ENCODE measurements at places on chromosomes 7 and 10.

- no peak for DNase-seq
Measured at GRCh38 chr10:128109707-128110106, 16.5 kb downstream of the MKI67 start.

- no peak for DNase-seq
Measured at GRCh38 chr7:1288996-1289551, 56.4 kb downstream of the UNCX start.

DNA sequence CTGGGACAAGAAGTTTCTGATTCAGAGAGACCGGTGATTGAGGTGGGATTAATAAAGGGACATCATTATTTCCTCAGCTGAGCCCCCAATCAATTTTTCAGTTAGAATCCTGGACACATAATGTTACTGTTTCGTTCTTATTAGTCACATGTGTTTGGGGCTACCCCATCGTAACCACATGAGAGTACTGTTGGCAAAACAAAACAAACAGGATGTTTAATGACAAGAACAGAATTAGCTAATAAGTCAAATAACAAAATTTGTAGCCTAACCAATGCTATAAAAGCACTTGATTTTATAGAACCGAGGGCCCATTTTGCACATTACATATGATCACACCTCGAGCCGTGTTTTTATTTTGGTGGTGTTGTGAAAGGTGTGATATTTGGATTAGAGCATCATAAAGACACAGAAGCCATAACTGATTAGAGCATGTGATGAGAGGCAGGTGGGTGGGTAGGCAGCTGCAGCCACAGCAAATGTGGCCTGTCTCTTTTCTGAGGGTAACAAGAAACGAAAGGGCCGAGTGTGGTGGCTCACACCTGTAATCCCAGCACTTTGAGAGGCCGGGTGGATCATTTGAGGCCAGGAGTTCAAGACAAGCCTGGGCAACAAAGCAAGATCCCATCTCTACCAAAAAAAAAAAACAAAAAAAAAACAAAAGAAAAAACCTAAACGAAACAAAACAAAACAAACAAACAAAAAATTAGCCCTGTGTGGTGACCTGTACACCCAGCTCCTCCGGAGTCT is 1.8 kb upstream of the VWC2 start:
- no peak for DNase-seq

GRCh38 chr10:21961847-21962246 is 41.7 kb downstream of the DNAJC1 start:
- no peak for DNase-seq

DNA sequence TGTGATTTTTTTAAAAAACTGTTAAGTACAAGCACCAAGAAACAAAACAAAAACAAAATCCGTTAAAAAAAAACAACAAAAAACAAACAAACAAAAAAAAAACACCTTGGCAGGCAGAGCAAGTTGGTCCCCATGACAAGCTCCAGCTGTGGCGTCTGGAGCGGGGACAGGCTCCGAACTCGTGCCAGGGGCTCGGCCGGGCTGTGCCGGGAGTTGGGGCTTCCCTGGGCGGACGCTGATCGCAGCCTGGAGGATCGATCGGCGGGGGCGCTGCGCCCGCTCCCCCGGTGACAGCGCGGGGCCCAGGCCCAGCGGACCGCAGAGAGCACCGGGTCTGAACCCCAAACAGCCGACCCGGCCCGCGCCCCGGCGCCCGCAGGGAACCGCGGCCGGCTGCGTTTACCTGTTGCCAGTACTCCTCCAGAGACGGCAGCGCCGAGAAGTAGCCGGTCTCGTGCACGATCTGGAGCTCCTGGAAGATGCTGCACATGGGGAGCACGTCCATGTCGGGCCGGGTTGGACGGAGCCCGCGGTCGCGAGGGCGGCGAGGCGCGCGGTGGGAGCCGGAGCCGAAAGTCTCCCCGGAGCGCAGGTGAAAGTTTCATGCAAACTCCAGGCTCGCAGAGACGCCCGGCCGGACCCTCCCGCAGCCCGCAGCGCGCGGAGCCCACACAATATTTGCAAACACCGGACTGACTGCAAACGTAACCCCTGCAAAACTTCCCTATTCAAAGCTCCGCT is at the start of gene KLF6:
Gene KLF6, minus strand, starts transcription at position 700 of the 741 bp plus-strand sequence. Its CDS starts 195 bp downstream, at position 505.
- DNase-seq = no peak

DNA sequence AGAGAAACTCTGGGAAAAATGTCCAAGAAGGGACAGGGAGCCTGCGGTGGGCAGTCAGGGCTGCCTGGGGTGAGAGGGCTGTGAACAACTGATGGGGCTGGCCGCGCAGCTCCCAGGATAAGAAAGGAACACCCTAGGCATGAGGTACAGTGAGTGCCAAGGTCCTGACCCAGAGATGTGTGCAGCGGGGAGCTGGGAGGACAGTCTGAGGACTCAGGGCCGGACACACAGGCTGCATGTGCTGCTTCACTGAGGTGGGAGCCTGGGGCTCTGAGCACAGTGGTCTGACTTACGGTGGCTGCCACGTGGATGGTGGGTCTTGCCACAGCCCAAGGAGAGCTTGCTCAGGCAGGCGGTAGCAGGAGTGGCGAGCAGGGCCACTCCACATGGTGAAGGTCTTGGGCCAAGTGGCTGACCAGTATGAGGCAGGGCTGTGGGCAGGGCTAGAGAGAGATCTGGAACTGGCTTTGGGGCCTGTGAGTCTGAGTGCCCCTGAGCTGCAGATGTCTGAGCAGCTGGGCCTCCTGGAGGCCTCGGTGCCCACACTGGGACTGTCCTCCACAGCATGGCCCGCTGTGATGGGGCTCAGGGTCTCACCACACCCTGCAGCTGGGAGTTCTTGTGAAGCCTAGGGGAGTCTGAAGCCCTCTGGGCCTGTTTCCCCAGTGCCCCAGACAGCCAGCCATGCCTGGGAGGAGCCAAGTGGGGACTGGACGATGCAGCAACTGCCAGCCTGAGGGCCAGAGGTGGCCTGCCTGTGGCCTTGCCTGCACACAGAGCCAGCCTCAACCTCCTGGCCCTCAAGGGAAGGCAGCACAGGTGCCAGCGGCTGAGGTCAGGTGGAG is 60.3 kb downstream of the RASGEF1A start:
- DNase-seq = no peak

DNA sequence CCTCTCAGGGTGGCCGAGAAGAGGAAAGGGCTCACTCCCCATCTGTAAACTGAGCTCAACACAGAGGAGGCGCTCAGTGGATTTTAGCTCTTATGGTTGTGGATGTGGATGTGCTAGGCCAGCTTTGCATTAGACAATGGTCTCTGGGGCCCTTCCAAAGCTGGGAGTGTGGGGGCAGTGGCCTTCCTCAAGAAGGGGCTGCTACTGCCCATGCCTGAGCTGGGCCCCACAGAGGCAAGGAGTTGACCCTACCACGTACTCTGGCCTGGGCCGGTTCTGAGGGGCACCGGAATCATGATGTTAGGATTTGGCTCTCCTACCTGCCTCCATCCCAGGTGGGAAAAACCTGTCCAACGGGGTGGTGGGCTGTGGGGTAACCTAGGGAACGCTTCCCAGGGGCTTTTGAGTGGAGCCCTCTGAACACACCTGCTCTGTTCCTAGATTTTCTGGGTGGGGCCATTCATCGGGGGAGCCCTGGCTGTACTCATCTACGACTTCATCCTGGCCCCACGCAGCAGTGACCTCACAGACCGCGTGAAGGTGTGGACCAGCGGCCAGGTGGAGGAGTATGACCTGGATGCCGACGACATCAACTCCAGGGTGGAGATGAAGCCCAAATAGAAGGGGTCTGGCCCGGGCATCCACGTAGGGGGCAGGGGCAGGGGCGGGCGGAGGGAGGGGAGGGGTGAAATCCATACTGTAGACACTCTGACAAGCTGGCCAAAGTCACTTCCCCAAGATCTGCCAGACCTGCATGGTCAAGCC is 11.5 kb downstream of the AQP1 start:
- no peak for DNase-seq

GRCh38 chr10:100647928-100648327 is 97.5 kb upstream of the PAX2 start:
- no peak for DNase-seq

DNA sequence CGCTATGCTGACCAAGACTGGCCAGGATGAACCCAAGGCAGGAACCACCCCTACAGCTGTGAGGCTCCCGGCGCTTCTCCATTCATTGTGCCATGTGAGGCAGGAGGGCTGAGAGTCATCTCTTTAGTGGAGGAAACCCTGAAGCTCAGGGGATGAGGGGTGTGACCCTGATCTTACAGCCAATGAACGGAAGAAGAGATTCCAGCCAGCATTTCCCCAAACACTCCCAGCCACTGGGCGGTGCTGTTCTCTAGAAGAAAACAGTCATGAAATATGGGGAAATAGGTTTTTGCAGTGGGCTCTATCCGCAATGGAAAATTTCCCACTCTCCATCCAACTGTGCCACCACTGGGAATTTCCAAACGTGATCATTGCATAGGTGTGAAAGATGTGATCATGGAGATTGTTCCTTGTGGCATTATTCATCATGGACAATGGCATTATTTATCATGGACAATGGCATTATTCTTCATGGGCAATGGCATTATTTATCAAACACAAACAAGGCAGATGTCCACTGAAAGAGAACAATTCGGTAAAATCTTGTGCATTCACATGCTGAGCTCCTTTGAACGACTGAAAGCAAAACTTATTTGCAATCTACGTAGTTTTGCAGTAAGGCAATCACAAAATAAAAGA is 14.0 kb upstream of the SLC18A2 start:
- DNase-seq = no peak

GRCh38 chr7:6654113-6654841 is 17.2 kb downstream of the ZNF316 start:
- no peak for DNase-seq

GRCh38 chr7:134245253-134245652 is 71.5 kb downstream of the SLC35B4 start:
- DNase-seq = no peak

GRCh38 chr7:34973400-34973760 is 63.9 kb downstream of the DPY19L1 start:
- no peak for DNase-seq

GRCh38 chr10:85400981-85401695 is 965.5 kb downstream of the GRID1 start:
- DNase-seq = no peak

DNA sequence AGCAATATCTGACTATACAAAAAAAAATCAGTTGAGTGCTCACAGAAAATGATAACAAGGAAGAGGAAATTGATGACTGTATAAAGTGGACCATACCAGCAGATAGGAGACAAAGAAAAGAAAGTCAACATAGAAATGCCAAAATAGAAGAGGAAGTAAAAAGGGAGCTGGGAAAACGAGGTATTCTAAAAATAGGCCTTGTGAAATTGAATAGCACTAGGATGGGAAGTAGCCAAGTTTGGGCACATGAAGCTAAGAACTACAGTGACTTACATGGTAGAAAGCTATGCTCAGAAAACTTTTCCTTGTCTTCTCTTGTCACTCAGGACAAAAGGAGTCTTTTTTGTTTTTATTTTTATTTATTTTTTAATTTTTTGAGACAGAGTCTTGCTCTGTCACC is 76.2 kb upstream of the APBB1IP start:
- DNase-seq = no peak

- DNase-seq = peak; percentile 61
Measured at GRCh38 chr10:80664071-80664680, 126.5 kb downstream of the SH2D4B start.

DNA sequence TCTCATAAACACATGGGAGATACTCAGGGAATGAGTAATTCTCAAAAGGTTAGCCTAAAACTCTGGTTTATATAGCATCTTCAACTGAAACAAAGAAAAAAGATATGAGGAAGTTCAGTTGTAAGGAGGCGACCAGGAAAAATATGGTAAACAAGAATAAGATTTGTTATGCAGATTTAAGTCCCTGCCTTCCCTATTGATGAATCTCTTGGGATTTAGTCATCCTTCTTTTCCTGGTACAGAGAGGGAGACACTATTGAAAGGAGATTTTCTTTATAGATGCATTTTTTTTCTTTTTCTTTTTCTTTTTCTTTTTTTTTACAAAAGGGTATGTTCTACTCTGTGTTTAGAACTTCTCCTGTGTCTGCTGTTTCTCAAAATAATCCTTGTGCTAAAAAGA is 557.5 kb downstream of the DNAJB9 start:
- no peak for DNase-seq

DNA sequence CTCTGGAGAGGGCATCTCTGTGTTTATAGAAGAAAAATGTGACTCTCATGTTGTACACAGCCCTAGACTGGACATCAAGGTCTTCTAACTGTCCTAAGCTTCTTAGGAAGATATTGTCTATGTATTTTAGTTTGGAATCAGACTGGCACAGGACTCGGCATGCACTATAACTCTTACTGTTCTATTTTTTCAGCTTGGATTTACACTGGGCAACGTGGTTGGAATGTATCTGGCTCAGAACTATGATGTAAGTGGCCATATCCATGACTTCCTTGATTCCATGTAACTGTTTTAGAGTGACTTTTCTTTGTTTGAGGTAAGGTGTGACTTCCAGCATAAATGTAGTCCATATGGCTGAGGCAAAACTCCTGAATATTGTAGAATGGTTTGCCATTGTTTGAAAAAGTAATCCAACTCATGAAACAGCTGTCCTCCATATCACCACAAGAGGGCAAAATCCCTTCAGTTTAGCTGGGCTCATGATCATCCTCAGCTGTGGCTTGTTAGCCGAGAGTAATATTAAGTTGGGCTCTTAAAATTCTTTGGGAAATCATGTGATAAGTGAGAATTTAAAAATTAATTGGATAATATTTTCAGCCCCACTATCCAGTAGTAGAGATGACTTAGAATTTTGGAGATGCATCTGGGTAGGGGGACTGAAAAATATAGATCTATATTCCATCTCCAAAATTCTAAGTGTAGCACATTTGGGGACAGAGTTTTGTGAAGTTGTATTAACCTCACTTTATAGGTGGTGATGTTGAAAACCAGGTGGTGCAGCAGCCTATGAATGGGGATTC is 10.4 kb downstream of the STMP1 start:
- DNase-seq = peak; percentile 40

DNA sequence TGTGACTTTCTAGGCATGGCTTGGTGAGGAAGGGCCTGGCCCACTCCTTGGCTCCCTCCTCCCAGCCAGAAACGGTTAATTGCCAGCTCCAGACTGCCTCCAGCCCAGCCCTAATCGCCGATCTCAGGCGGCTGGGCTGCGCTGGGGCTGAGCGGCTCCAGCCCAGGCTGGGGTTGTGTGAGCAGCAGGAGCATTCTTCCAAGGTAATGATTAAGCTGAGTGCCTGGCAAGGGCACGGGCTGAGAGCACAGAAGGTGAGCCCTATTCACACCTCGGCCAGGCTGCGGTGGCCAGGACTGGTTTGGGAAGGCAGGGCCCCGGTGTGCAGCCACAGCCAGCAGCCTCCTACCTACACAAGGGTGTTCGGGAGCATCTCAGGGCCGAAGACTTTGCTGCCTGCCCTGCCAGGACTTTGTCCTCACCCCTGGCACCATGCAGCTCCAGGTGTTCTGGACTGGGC is at the start of gene TMEM72:
Gene TMEM72, plus strand, starts transcription at position 257 of the 460 bp plus-strand sequence. Its CDS starts 176 bp downstream, at position 433.
- DNase-seq = no peak

DNA sequence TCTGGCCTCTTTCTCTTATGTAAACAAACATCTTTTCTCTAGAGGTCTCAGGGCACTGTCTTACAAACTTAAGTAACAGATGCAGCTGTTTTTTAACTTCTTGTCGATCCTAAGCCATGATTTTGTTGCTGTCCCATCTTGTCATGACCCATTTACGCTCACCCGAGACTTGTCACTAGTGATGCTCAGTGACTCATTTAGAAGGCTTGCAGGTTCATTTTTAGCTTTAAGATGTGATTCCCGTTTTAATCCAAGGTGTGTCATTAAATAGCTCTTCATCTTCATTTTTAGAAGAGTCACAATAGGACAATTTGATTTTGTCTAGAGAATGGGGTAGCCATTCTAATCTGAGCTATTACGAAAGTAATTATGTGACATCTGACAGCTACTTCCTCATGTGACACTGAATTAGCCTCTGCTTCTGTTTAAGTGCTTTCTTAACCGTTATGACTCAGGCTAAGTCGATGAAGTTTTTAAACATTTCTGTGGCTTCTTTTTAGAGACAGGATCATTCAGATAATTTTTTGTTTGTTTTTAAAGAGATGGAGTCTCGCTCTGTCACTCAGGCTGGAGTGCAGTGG is 42.7 kb downstream of the SPDYE5 start:
- DNase-seq = peak; percentile 62
